GM23338 (cell line): ENCODE measurements at places on chromosomes 11 and 22. TPM values are rescaled to one million over a fixed set of nuclear protein-coding genes. Genes with fewer than 3 reads are reported as not detected.

Gene MS4A6E
- polyA plus RNA-seq = not detected in 2 replicates

Gene BLID
- not detected in 2 replicates for polyA plus RNA-seq

Gene OR8D1
- not detected in 2 replicates for polyA plus RNA-seq

Gene FLRT1
- polyA plus RNA-seq = 0.40 and 0.76 TPM in 2 replicates

Gene ANAPC15
- polyA plus RNA-seq = 110 and 117 TPM in 2 replicates

Gene ZNF70
- polyA plus RNA-seq = 0.19 and 0.45 TPM in 2 replicates

Gene GPHA2
- polyA plus RNA-seq = 1.8 and 3.6 TPM in 2 replicates
